ENCODE measurements at places on chromosomes 5 and 9. TPM values are rescaled to one million over a fixed set of nuclear protein-coding genes. Genes with fewer than 3 reads are reported as not detected.

- no peak for DNase-seq
Measured at GRCh38 chr9:123662057-123662776, 267.7 kb downstream of the DENND1A start.

Gene PCDHGC5
- 1.2 TPM for total RNA-seq

- no peak for DNase-seq
Measured at GRCh38 chr9:78044189-78044588, 12.6 kb upstream of the GNAQ start.

- DNase-seq: no peak
Measured at GRCh38 chr5:132744659-132745058, 2.6 kb upstream of the CCNI2 start.

Gene KCTD16
- total RNA-seq: 21.2 TPM

DNA sequence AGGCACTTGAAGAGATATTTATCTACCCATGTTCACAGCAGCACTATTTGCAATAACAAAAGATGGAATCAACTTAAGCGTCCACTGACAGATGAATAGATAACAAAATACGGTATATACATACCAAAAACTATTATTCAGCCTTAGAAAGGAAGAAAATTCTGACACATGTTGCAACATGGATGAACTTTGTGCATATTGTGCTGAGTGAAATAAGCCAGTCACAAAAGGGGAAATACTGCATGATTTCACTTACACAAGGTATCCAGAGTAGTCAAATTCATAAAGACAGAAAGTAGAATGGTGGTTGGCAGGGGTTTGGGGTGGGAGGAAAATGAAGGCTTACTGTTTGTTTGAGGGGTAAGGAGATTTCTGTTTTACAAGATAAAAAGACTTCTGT lies 66.0 kb downstream of the FBN2 start:
- no peak for DNase-seq

- DNase-seq: no peak
Measured at GRCh38 chr5:30930736-30931135, 262.8 kb upstream of the CDH6 start.

Gene IRX1
- total RNA-seq: 2.4 TPM

DNA sequence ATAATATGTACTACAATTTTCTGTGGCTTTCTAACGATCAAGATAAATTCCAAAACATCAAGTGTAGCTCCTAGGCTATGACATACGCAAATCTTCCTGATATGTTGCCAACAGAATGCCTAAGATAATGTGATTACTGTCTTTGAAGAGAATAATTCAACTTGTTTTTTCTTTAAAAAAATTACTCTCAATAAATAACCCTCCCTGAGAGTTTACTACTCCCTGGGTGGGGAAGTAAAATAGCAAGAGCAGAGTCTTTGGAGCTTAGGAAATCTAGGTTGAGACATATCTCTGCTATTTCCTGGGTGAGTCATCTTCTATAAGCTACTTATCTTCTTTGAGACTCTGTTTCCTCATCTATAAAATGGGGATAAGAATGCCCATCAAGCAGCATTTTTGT lies 201.2 kb downstream of the ACTL7B start:
- DNase-seq: no peak

Gene IL33
- not detected for total RNA-seq

Gene FRMPD1
- 0.44 TPM for total RNA-seq

DNA sequence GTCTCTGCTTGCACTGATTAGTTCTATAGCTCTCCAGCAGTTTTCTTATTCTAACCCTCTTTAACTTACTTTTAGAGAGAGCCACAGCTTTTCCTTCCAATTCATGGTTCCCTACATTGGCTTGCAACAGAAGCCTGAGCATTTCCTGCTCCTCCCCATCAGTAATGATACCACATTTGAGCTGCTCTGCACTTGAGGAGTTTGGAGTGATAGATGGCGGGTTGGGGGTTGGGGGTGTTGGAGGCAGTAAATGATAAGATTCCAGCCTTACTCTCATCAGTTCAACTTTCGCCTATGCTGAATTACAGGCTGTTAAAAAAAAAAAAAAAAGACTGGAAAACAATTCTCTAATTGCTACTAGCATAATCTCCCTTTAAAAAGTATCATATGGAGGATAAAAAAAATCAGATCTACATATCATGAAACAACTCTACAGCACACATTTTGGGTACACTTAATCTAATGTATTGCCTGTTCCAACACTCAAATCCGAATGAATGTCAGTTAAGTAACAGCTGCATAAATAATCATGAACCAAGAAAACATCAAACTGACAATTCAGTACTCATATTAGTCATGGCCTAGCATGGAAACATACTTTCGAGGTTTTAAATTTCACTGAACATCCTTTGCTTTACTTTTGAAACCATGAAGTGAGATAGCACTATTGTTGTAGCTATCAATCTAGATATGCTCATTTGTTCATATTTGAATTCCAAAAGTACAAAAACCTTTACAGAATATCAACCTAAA lies 224.7 kb downstream of the NFIB start:
- no peak for DNase-seq

- no peak for DNase-seq
Measured at GRCh38 chr5:62199792-62200716, 106.0 kb upstream of the KIF2A start.

Gene FAM169A
- total RNA-seq: 32.4 TPM

- DNase-seq: no peak
Measured at GRCh38 chr5:65811885-65812284, 89.9 kb downstream of the NLN start.

Gene ASPN
- total RNA-seq: not detected

GRCh38 chr9:79812099-79812498 lies 240.3 kb downstream of the TLE4 start:
- DNase-seq: no peak

GRCh38 chr9:132820169-132820944 lies 57.7 kb downstream of the AK8 start:
- no peak for DNase-seq

DNA sequence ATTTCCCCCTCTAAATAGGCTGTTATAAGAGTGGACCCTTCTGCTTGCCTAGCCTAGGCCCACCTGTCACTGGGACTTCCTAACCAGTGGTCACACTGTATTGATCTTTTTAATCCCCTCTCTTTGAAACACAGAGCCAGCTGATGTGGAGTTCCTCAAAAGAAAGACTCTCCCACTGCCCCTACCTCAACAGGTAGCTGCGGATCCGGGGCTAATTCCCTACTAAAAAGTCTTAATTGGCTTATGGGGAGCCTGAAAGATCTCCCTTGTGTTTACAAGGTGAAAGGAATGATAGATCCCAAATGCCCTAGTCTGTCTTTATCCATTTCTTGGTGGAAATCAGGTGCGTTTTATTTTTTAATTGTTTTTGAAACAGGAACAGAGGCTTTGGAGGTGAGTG lies 2.0 kb downstream of the NEUROG1 start:
- DNase-seq: no peak

GRCh38 chr5:399296-400281 lies 43.4 kb upstream of the EXOC3 start:
- peak; percentile 13 for DNase-seq

Gene NEUROG1
- total RNA-seq: not detected

DNA sequence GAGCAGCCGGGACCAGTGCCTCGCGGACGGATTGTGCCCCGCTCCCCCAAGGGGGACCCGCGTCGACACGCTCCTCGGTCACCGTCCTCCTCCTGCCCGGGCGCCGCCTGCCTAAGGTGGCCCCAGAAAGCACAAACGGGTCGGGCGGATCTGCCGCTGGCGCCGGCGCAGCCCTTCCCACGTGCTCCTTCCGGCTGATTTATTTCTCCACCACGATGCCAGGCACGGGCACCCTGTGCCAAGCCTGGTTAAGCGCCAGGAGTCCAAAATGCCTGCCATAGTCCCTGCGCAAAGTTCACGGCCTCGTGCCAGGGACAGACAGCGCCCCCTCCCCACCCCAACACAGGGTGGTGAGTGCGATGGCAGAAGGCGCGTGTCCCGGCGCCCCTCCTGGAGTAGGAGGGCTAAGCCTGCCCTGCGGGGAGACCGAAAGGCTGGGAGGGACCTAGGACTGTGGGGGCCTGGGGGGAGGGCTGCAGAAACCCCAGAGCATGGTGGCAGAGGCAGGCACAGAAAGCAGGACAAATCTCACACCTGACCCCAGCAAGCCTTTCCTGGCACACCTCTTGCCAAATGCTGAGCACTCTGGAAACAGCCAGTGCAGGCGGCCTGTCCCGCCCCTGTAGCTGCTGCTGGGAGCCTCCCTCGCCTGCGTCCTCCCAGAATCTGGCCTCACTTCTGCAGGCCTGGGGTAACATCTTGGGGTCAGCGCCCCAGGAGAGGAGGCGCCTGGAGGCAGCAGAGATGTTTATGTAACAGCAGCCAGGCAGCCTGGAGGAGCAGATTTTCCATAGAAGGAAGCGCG lies 1.1 kb upstream of the NOTCH1 start:
- DNase-seq: no peak

Gene TAF11L5
- not detected for total RNA-seq

- DNase-seq: no peak
Measured at GRCh38 chr9:135813671-135814290, 93.6 kb downstream of the CAMSAP1 start.

DNA sequence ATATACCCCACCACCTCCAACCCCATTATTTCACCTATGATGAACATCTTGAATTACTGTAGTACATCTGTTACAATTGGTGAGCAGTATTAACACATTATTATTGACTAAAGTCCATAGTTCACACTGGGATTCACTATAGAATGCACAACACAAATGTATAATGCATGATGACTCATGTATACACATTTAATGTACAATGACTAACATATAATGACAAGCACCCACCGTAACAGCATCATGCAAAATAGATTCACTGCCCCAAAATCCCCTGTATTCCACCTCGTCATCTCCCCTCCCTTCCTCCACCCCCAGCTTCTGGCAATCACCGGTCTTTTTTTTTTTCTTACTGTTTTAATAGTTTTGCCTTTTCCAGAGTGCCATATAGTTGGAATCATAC lies 47.1 kb upstream of the NEK6 start:
- DNase-seq: no peak

DNA sequence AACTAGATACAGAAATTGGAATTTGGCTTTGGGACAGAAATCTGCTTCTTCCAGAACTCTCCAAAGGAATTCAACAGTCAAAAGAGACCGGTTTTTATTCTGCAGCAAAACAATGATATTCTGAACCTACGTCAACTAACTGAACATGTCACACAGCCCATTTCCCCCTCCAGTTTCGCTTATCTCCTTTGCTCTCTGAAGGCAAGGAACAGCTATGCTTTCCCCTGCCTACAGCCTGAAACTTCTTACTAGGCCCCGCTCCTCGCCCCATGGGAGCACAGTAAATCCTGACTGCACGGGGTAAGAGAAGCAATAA lies 488 bp downstream of the SKIC3 start:
- DNase-seq: no peak

DNA sequence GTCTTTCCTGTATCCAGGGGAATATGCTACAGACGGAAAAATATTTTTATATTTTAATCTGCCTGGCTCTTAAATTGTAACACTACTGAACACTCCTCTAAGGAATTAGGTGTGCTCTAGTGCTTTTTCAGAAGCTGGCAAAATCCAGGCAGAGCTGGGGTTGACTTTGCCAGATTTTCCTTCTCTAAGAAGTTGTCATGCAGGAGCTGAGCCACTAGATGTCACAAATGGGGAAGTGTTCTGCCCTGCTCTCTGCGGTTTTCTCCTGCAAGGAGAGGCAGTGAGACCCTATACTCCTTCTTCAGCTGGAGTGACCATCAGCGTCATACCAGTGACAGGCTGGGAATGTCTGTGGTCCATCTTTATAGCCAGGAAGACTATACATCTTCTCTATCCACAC lies 112.5 kb downstream of the HAPLN1 start:
- peak; percentile 26 for DNase-seq

Gene SLC6A7
- not detected for total RNA-seq

DNA sequence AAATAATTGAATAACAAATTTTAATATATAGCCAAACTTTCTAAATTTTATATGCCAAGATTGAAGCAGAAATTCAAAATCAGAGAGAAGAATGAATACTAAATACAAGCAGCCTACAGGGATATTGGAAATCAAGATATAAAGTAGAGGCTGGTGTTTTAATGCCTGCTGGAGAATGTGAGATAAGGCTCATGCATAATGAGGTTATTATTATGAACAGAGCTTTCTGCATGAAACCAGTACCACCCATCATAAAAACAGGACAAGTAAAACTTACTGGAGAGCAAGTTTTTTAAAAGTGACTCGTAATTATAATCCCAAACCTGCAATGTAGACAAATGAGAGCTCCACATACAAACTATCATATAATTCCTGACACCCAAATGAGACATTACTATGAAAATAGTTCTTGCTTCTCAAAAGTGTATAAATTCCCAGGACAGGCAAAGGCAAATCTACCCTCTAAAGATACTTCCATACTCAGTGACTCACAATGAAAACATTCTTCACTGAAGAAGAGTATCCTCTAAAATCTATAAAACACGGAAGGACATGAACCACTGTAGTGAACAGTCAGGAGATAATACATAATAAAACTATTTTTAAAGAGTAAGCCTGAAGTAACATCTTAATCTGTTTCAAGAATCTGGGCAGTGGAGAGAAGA lies 532.0 kb upstream of the GRAMD2B start:
- DNase-seq: no peak

- DNase-seq: no peak
Measured at GRCh38 chr5:89473196-89473595, 590.2 kb upstream of the MEF2C start.

- no peak for DNase-seq
Measured at GRCh38 chr5:76642390-76643040, 19.3 kb upstream of the F2RL2 start.

GRCh38 chr5:25099538-25099937 lies 454.8 kb upstream of the CDH10 start:
- no peak for DNase-seq

DNA sequence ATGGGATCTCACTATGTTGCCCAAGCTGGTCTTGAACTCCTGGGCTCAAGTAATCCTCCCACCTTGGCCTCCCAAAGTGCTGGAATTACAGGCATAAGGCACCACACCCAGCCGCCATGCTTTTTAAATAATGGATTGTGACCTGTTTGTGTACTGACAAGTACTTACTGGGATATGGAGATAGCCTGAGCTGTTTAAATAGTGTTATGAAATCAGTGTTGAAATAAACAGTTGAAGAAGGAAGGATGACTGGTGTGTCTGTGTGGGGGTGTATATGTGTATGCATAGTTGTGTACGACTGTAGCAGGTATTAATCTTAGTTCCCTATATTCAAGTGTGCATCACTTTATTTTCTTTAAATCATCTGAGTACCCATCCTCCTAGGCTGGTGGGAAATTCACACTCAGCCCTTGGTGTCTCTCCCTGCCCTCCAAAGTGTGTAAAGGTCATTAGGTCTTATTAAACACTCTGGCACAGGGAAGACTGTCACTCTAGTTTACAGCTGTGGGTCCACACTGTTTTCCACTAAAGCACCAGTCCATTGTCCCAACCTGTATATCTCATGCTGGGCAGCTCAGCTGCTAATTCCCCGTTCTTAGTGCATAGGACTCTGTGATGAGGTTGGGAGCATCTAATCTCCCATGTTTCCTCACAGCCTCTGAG lies 91.0 kb downstream of the SNX18 start:
- no peak for DNase-seq

Measured in progenitor cell of endocrine pancreas (in vitro differentiated cells).